SHP77 (cell line): ENCODE measurements at places on chromosomes 5 and 9.

GRCh38 chr9:114167591-114168091 lies 12.3 kb downstream of the COL27A1 start:
- DNase-seq: no peak

GRCh38 chr5:150272531-150272930 lies 17.0 kb downstream of the CAMK2A start:
- no peak for DNase-seq

DNA sequence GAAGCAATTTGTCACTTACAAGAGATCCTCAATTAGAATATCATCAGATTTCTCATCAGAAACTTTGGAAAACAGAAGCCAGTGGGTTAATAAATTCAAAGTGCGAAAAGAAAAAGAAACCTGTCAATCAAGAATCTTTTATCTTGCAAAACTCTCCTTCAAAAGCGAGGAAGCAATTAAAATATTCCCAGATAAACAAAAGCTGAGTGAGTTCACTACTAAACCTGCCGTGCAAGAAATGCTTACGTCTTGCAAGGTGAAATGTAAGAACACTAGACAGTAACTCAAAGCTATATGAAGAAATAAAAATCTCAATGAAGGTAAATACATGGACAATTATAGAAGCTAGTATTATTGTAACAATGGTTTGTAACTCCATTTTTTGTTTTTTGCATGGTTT lies 62.8 kb upstream of the IL33 start:
- no peak for DNase-seq

GRCh38 chr9:962023-962422 lies 14.4 kb upstream of the DMRT3 start:
- no peak for DNase-seq
